Left cardiac atrium (tissue), 4 donors: ENCODE measurements at places on chromosomes 12 and 14.

GRCh38 chr12:130097342-130097741, 64.9 kb upstream of the FZD10 start:
- DNase-seq, result no peak

DNA sequence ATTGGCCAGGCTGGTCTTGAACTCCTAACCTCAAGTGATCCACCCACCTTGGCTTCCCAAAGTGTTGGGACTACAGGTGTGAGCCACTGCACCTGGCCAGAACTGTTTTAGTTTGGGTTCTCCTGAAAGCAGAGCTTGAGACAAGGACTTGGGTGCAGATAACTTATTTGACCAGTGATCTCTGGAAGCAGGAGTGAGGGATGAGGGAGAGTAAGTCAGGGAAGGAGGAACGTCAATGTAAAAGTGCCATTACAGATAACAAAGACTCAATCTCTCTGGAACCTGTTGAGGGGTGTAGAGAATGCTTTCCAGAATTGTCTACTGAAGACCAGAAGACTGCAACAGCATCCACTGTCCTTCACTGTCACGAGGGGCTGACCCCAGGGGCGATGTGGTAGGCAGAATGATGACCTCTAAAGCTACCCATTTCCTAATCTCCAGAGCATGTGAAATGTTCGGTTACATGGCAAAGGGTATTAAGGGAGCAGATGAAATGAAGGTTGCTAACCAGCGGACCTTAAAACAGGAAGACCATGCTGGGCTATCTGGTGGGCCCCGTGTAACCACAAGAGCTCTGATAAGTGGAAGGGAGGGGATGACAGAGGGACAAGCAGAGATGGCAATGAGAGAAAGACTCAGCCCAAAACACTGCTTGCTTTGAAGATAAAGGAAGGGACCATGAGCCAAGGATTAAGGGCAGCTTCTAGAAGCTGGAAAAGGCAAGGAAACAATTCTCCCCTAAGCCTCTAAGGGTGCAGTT, 207.8 kb downstream of the RBM19 start:
- DNase-seq, result no peak

GRCh38 chr14:89221109-89221810, 195.8 kb downstream of the FOXN3 start:
- DNase-seq, result no peak

GRCh38 chr14:53108292-53109104, 44.6 kb downstream of the DDHD1 start:
- DNase-seq, result no peak

DNA sequence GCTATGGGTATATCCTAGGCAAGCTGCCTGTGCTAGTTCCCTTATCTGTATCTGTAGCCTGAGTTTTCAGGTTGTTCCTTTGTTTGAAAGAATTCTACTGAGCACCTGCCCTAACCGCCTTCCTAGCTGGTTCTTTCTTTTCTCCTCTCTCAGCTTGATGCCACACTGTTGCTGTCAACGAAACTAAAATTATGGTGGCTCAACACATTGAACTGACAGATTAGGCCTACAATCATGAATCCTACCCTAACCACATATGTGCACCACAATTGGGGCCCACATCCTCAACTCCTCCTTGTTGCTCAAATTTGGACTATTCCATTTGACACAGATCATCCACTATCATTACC, 36.2 kb upstream of the RESF1 start:
- DNase-seq, result no peak

DNA sequence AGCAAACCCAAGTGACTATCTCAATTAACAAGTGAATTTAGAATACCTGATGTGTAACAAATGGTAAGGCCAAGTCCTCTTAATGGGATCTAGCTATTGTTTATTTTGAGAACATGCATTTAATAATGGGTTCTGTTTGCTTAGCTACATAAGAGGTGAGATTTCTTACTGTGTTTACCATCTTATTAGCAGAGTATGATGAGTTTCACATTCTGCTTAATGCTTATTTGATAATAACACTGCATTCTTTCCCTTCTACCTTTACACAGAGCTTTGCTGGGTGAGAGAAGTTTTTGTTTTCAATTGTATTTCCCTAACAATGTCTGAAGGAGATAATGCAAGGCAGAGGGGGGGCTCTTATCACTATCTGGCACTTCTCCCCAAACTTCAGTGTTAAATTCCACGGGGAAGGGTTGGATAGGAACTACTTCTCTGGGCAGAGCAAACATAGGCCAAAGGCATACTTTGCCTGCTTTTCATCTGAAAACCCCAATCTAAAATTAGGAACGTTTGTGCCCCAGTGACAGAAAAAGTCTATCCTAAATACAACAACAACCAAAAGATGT, 129.0 kb upstream of the ATXN7L3B start:
- no peak for DNase-seq

DNA sequence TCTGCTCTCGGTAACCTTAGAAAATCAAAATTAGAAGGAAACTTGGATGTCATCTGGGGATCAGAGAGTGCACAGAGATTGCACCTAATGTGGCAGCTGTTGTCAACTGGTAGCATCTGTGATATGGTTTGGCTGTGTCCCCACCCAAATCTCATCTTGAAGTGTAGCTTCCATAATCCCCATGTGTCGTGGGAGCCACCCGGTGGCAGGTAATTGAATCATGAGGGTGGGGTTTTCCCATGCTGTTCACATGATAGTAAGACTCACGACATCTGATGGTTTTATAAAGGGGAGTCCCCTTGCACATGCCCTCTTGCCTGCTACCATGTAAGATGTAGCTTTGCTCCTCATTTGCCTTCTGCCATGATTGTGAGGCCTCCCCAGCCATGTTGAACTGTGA, 127.7 kb upstream of the SRRM4 start:
- DNase-seq, result no peak

DNA sequence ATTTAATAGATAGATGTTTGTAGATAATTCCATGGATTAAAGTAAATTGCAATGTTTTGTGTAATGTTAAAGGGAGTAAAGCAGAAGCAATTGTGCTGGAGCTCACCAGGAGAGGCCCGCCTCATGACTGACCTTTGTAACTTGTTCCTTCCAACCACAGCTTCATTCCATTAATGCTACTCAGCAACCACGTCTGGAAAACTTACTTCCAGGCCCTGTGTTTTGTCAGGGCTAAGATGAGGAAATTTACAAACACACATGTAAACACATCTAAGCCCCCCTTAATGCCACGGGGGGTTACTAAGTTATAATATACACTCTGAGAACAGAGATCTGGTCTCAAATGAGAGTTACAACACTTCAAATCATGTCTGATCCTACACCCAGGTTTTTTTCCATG, 12.4 kb downstream of the LUM start:
- DNase-seq, result no peak

DNA sequence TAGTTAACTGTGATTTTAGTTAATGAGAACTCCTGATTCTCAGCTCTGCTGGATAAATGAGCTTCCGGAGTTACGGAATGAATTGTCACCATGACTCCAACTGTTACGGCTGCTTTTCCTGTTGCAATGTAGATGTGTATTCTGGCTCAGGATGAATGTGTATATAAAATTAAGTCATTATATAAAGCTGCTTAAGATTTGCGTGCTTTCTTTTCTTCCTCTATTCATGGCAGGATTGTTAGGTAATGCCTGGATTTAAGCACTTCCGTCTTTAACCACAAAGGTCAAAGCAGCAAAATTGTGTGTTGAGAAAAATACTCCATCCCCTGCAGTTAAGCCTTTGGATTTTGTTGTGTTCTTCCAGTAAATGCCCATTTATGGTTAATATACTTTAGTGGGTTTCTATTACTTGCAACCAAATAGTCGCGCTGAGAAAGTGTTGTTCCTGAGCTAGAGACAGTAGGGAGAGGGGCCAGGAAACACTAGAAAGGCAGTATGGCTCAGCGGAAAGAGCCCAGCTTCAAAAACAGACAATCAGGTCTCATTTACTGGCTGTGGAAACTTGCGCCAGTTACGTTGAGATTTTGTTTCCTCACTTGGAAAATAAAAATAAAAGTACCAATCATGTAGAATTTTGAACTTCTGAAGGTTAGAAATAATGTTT, 9.4 kb upstream of the CCDC175 start:
- no peak for DNase-seq

DNA sequence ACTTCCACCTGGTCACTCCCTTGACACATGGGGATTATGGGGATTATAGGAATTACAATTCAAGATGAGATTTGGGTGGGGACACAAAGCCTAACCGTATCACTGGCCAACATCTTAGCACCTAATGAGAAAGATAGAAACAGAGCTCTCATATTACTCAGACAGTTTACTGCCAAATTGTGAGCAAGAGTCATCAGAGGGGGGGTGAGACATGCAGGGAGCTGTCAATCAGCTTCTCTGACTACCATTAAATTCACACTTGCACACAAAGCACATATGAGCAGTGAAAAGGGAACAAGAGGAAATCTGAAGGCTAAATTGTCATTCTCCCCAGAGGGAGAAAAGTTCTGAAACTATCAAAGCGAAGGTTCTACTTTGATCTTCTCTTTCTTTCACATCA, 78.1 kb upstream of the GRIN2B start:
- DNase-seq, result no peak

DNA sequence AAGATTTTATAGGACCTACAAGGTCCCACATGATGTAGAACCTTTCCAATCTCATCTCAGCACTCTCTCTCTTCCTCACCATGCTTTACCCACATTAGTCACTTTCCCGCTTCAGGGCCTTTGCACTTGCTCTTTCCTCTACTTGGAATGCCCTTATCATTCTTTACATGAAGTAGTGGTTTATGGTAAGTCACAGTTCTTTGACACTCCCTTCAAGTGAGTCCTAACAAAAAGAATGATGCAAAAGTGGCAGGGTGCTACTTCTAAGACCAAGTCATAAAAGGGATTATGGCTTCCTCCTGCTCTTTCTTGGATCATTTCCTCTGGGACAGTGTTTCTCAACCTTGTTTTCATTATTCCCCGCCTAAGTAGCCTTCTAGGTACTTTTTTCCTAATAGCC, 13.1 kb downstream of the TMBIM4 start:
- DNase-seq, result no peak

DNA sequence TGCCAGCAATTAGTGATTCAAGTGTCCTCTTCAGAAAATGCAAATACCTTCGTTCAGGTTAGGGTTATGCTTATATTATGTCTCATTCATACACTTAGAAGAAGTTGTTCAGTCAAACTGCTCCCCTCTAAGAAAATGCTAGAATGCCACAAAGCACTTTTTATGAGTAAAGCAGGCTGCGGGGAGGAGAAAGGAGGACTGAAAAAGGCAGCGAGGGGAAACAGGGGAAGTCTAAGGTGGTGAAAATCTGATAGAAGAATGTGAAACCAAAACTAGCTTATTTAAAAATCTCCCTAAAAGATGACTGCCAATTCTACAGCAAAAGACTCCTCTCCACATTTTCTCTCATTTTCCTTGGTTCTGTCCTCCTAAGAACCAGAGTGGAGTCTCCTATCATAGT, 70.1 kb downstream of the PRKD1 start:
- no peak for DNase-seq

DNA sequence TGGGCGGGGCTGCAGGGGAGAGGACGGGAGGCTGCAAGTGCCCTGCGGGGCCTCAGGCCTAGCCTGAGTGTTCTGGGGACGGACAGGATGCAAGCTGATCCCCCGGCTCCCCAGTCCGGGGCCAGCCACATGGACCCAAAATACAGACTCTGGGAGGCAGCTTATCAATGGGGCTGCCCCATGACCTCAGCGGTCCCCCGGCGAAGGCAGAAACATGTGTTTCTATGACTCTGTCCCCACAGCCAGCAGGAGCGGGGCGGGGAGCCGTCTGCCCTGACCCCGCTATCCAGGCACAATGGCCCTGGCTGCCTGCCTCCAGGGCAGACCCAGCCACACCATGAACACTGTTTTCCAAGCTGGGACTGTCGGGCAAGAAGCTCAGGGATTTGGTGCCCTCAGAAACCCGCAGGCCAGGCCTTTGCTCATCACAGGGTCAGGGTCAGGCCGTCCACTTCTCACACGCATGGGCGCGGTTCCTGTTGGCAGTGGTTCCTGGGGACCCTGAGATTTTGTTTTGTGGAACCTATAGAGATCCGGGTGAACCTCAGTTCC, 75.0 kb downstream of the RFLNA start:
- no peak for DNase-seq

GRCh38 chr12:73057428-73057827, 785.3 kb downstream of the TRHDE start:
- DNase-seq, result no peak

- no peak for DNase-seq
These were observed 23.2 kb downstream of the FOS start for GRCh38 chr14:75301666-75302325.

DNA sequence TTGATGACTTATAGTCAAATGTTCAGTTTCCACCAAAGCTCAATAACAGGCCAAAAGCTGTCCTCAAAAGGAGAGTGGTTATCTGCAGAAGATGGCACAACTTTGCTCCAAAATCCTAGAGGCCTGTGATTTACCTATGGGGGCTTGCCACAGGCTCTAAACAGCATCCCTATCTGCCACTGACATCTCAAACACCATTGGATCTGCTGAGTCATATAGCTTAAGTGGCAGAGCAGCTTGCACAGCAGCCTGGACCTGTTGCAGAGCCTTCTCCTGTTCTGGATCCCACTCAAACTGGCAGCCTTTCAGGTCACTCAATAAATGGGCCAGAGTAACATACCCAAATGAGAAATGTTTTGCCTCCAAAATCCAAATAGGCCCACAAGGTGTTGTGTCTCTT, 60.6 kb upstream of the NAA30 start:
- no peak for DNase-seq

DNA sequence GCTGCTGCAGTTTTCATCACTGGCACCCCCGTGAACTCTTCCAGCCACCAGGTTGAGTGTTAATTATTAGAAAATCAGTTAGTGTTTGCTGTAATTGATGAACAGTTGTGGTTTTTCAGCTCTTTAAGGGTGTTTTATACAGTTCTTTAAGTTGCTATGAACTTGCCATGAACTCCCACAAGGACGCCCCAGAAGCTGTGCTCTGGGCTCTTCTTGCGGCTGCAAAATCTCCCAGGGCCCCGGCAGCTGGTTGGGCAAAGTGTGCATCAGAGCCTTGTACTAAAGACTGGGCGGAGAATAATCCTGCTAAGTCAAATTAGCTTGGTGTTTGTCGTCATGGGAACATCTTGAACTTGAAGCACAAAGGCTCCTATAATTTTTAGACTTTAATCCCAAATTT, 82.2 kb downstream of the EML1 start:
- no peak for DNase-seq

DNA sequence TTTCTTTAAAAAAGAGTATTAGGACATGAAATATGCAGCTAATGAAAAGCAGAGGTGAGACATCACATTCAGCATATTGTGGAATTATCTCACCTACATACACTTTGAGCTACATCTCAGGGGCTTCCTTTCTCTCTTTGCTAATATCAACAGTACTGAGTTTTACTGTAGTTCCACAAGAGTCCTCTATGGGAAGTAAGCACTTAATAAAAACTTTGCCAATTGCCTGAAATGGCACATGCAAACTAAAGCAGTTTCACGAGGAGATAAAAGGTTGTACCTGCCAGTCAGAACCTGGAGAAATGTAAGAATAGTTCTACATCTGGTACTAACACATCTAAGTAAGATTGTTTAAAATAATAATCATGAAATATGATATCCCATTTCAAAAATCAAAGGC, 73.5 kb upstream of the GPHB5 start:
- DNase-seq, result no peak

GRCh38 chr12:120733574-120733973, 7.9 kb downstream of the ACADS start:
- DNase-seq, result no peak

GRCh38 chr14:69190191-69190590, 1.1 kb upstream of the EXD2 start:
- DNase-seq, result no peak
